Tibial artery (tissue), 4 donors: ENCODE measurements at places on chromosomes 3 and 15.

- H3K36me3 ChIP-seq = no peaks in the 10 kb centered on the region
- no peak overlapping the region for H3K4me3 ChIP-seq
- H3K4me1 ChIP-seq = no peaks in the 10 kb centered on the region
- H3K27ac ChIP-seq = no peak overlapping the region
These were observed 57.4 kb upstream of the PPARG start for GRCh38 chr3:12231431-12231830.

- H3K27me3 ChIP-seq = no peaks in the 10 kb centered on the region
- no peak overlapping the region for H3K4me3 ChIP-seq
- no peaks in the 10 kb centered on the region for H3K36me3 ChIP-seq
- H3K4me1 ChIP-seq = no peaks in the 10 kb centered on the region
- no peak for DNase-seq
- no peak overlapping the region for H3K27ac ChIP-seq
These were observed 772.3 kb downstream of the SI start for GRCh38 chr3:164306042-164306441.

DNA sequence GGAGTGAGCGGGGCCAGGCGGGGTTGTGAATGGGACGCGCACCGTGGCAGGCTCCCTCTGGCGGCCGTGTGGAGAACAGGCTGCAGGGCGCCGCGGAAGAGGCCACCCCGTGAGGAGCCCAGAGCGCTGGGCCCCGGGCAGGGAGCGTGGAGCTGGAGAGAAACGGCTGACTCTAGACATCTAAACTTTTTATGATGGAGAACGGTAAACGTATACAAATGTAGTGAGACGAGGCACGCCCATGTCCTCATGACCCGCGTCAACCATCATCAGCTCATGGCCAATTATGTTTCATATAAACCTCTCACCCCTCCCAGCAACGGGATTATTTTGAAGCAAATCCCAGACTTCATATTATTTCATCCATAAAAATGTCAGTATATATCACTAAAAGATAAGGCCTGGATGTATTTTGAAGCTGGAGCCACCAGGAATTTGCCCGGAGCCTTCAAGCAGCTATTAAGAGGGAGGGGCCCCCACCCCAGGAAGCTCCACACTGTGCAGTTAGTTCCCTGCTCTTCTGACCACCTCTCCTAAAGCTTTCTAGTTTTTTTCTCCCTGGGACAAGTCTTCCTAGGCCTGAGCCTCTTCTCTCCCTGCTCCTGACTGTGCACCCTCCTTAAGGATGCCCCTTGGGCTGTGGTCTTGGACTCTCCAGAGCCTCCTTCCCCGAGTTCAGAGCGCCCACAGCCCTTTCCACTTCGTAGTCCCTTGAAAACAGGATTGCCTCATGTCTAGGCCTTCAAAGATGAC, 149.5 kb downstream of the SMAD6 start:
- peak; percentile 93 for DNase-seq
- H3K27me3 ChIP-seq = no peaks in the 10 kb centered on the region
- no peak overlapping the region for H3K4me3 ChIP-seq
- no peaks in the 10 kb centered on the region for H3K36me3 ChIP-seq
- H3K4me1 ChIP-seq = peaks cover 32% of the 10 kb centered on the region

DNA sequence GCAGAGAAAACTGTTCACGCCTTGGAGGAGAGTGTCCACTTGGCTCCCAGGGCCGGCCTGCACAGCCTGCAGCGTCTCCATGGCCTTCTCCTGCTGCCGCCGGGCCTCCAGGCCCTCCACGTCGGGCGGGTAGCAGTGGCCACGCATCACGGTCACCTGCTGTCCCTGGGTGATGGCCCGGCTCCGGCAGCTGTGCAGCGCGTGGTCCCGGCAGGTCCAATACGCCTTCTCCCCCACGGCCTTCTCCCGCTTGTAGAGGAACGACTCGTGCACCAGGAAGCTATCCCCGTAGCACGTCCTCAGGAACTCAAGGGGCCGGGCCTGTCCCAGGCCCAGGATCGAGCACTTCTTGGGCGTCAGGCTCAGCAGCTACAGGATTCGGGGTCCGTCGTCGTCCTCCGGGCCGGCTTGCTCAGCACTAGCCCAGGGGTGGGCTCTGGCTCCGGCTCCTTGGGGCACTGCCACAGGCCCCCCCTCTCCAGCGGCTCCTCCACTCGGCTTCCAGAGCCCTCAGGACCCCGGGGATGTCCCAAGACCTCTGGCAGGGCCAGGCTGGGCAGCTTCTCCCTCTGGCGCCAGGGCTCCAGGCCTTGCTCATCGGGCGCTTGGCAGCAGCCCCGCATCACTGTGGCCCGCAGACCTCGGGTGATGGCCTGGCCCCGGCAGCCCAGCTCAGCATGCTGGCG, 83.6 kb upstream of the FXR1 start:
- no peak for DNase-seq
- H3K27me3 ChIP-seq = no peaks in the 10 kb centered on the region
- H3K36me3 ChIP-seq = no peaks in the 10 kb centered on the region
- no peak overlapping the region for H3K27ac ChIP-seq
- no peak overlapping the region for H3K4me3 ChIP-seq

- no peak overlapping the region for H3K4me3 ChIP-seq
- no peak overlapping the region for H3K27ac ChIP-seq
- H3K27me3 ChIP-seq = no peaks in the 10 kb centered on the region
- no peak for DNase-seq
These were observed 260.5 kb upstream of the IGF1R start for GRCh38 chr15:98387866-98388265.

- H3K4me1 ChIP-seq = no peaks in the 10 kb centered on the region
- H3K4me3 ChIP-seq = no peak overlapping the region
- DNase-seq = no peak
- no peak overlapping the region for H3K27ac ChIP-seq
- no peaks in the 10 kb centered on the region for H3K36me3 ChIP-seq
- no peaks in the 10 kb centered on the region for H3K27me3 ChIP-seq
These were observed 11.8 kb downstream of the ALDH1A3 start for GRCh38 chr15:100891307-100892012.

GRCh38 chr3:161700998-161701397, 204.4 kb downstream of the OTOL1 start:
- H3K4me1 ChIP-seq = no peaks in the 10 kb centered on the region
- H3K4me3 ChIP-seq = no peak overlapping the region
- no peak overlapping the region for H3K27ac ChIP-seq
- DNase-seq = no peak

DNA sequence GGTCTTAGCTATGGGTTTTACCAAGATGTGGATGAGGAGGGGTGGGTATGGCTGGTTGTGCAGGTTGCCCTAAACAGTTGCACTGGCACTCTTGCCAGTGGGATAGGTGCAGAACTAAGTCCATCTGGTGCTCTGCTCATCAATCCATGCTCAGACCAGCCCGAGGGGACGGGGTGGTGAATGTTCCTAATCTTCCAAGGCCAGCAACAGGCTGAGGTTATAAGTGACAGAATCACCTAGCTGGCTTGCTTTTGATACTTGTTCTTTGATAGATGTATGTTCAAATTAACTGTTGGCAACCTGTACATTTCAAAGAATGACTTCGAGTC, 53.5 kb upstream of the CCR2 start:
- no peak overlapping the region for H3K27ac ChIP-seq
- no peak overlapping the region for H3K4me3 ChIP-seq
- no peaks in the 10 kb centered on the region for H3K36me3 ChIP-seq
- no peaks in the 10 kb centered on the region for H3K27me3 ChIP-seq

DNA sequence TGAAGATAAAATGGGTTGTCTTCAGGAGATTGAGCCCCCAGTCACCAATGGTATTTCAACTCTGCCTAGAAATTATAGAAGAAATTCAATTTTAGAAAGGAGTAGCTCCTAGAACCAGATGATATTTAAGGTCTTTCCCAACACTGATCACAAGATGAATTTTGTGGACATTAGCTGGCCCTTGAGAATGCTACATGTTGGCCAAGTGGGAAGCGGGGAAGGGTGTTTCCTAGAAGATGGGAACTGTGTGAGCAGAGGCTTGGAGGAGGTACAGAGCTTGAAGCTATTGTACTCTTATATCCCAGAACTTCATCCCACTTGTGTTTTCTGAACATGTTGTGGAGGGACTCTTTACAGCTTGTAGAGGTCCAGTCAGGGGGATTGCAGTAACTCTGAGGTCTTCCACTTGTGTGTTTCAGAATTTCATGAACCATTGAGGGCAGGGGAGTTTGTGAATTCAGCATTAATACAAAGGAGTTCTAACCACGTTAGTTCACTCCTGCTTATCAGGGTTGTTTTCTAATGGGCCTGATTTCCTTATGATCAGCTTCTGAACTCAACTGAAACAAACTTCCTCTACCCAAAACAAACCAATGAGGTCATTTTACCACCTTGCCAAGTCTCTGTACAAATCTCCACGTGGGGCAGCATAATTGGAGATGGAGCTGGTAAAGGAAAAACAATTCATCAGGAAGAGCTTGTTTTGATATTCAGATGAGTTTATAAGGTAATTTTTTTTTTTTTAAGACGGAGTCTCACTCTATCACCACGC, 152.6 kb upstream of the TPM1 start:
- peak; percentile 76 for DNase-seq
- H3K36me3 ChIP-seq = no peaks in the 10 kb centered on the region
- H3K27ac ChIP-seq = peak overlapping the region; percentile 40
- H3K27me3 ChIP-seq = no peaks in the 10 kb centered on the region
- H3K4me1 ChIP-seq = peaks cover 11% of the 10 kb centered on the region

- no peak overlapping the region for H3K27ac ChIP-seq
- H3K4me3 ChIP-seq = no peak overlapping the region
- H3K27me3 ChIP-seq = no peaks in the 10 kb centered on the region
These were observed 35.1 kb downstream of the EIF2AK4 start for GRCh38 chr15:39969002-39969394.

DNA sequence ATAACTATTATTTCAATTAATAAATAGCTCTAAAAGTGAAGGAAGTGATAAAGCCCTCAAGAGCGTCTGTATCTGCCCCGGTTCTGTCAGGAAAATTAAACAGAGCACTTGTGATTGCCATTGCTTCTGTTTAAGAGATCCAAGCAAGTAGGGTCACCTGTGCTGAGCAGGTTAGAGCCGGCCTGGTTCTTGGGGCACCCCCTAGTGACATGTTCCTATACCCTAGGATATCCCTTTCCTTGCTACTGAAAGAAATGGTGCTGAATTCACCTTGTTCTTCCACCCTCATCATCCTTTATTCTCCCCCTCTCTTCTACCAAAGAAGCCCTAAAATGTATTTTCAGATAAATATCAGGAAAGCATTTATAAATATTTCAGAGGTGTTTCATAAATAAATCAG, 323.5 kb downstream of the RORA start:
- no peaks in the 10 kb centered on the region for H3K4me1 ChIP-seq
- H3K27me3 ChIP-seq = no peaks in the 10 kb centered on the region
- H3K4me3 ChIP-seq = no peak overlapping the region
- H3K36me3 ChIP-seq = no peaks in the 10 kb centered on the region
- no peak for DNase-seq
- H3K27ac ChIP-seq = no peak overlapping the region

GRCh38 chr15:75038231-75038630, 14.8 kb downstream of the PPCDC start:
- H3K36me3 ChIP-seq = no peaks in the 10 kb centered on the region
- no peak overlapping the region for H3K4me3 ChIP-seq
- no peak for DNase-seq
- H3K4me1 ChIP-seq = peaks cover 14% of the 10 kb centered on the region
- no peaks in the 10 kb centered on the region for H3K27me3 ChIP-seq
